ENCODE measurements at places on chromosomes 3 and 15.

GRCh38 chr3:156862338-156862737, 36.2 kb downstream of the LEKR1 start:
- no peak for DNase-seq

- no peak for DNase-seq
Measured at GRCh38 chr3:133330065-133330464, 69.8 kb upstream of the BFSP2 start.

- no peak for DNase-seq
Measured at GRCh38 chr3:169259661-169260060, 403.9 kb downstream of the MECOM start.

- DNase-seq = no peak
Measured at GRCh38 chr3:67661089-67661488, 6.7 kb upstream of the SUCLG2 start.

DNA sequence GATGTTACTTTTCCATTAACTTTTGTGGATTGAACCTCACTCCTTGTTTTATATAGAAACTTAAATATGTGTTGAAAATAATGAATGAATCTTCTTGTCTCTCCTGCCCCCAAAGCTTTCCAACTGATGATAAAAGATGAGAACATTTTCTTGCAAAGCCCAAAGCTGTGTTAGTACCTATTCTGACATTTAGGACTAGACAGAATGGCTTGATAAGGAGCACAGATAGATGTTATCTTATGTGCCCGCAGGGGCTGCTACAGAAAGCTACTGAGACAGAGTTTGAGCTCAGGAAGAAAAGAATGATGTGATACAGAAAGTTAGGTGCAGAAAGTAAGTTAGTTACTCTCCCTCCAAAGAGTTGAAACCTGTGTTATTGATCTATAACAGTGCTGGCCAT, 109.4 kb upstream of the ATP11B start:
- DNase-seq = no peak

DNA sequence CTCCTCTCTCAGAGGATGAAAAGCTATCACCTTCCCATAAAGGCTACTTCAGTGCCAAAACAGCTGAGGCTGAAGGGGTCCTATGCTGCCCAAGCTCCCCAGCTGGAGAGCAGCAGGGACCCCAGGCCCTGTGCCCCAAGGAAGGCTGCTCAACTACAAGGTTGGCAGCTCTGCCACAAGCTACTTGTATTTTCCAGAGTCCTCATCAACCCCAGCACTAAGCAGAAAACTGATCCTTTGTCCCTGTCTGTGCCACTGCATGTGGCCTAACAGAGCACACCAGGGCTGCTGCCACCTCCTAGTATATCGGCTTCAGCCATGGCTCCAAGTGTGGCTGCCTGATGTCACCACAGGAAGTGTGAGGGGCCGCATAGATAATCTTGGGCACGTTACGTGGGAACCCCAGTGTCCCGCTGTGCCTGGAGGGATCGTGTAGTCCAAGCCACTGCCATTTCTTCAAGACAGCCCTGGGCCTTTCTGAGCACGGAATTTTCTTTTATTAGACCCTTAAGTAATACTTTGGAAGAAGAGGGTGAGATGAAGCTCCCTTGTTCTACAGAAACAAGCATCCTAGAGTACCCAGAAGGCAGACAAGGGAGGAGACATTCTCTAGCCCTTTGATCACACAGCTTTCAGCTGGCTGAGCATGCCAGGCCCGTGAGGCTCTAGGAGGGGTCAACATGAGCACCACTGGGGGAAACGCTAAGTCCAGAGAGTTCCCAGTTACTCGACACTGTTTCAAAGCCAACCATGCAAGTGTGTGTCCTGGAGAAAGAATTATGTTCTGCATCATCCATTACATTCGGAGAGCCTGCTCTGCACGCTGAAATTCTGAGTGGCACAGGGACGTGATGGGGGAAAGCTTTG, 60.7 kb downstream of the CAPN7 start:
- DNase-seq = no peak

- DNase-seq = peak; percentile 78
Measured at GRCh38 chr15:80970018-80970657, 19.5 kb downstream of the MESD start.

DNA sequence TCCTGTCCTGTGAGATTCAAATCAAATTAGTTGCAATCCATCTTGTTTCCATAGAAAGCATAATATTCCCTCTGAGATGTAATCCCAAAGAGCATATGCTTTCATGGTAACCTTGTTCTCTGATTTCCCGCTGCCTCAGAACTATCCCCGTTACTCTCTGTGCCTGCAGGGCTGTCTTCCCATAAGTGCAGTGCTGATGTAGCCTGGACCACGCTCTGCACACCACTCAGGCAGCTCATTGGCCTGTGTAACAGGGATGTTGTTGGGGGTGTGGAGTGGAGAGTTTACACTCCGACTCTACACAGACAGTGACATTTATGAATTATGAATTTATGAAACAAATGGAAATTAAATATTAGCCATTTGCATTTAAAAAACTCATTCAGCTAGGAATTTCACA, 33.6 kb upstream of the CNTN3 start:
- DNase-seq = no peak
